Activated naive CD8-positive, alpha-beta T cell treated with anti-CD3 and anti-CD28 coated beads for 36 hours (primary cell): ENCODE measurements at places on chromosomes 11 and 22.

DNA sequence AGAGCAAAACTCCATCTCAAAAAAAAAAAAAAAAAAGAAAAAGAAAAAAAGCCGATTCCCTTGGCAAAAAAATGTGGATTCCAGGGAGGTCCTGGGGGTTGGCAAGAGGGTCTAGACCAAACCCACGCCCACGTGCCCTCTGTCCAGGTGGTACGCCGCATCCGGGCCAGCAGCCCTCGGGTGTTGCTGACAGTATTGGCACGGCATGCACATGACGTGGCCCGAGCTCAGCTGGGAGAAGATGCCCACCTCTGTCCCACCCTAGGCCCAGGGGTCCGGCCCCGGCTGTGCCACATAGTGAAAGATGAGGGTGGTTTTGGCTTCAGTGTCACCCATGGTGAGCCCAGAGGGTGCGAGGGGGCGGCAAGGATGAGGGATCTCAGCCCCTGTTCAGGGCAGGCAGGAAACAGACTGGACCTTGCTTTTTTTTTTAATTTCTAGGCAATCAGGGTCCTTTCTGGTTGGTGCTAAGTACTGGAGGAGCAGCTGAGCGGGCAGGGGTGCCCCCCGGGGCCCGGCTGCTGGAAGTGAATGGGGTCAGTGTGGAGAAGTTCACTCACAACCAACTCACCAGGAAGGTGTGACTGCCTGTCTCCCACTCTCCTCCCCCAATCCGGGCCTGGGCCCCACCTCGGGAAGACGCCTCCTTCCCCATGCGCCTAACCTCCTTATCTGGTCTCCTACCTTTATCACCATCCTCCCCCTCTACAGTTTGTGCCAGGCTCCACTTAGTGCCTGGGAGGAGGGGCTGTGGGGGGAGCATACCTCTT, 2.0 kb downstream of the NHERF4 start:
- DNase-seq: no peak

- no peak for DNase-seq
Observed at GRCh38 chr11:65442842-65443331, 20.3 kb downstream of the NEAT1 start.

DNA sequence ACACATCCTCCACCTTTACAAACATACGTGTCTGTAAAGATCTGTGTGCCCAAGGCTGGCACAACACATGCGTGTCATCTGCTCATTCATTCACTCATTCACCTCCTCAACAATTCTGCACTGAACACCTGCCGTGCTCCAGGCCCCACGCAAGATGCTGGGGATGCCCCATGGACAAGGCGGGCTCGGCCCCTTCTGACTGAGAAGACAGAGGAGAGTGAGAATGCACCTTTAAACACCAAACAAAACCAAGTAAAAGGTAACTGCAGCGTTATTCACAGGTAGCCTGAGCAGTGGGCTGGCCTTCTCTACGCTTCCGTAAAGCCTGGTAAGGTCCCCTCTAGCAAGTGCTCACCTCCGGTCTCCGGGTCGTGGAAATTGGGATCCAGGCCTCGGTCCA, 142.8 kb downstream of the SHANK2 start:
- no peak for DNase-seq

- DNase-seq: no peak
Observed at GRCh38 chr11:87325490-87325872, 287.7 kb downstream of the TMEM135 start.

DNA sequence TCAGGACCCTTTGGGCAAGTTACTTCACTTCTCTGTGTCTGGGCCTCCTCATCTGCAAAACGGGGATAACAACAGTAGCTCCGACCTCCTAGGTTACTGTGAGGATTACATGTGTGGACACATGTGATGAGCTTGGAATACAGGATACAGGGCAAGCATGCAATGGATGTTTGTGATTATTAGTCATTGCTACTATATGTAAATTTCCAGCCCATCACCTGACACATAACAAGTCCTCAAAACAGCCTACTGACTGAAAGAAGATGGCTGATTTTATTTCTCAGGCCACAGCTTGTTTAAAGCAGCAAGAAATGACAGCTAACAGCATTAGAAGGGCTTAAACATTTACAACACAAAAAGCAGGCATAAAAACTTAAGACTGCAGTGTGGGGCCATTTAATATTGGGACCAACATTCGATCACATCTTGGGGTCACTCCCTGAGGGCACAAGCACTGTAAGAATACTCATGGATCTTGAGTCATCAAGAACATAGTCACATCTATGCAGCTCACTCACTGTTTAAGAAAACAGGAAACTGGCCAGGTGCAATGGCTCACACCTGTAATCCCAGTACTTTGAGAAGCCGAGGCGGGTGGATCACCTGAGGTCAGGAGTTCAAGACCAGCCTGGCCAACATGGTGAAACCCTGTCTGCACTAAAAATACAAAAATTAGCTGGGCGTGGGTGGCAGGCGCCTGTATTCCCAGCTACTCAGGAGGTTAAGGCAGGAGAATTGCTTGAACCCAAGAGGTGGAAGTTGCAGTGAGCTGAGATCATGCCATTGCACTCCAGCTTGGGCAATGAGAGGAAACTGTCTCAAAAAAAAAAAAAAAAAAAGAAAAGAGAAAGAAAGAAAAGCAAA, 49.5 kb downstream of the ABTB2 start:
- DNase-seq: no peak
